ENCODE measurements at places on chromosomes 7 and 10.

GRCh38 chr7:4937411-4937810, 21.6 kb downstream of the MMD2 start:
- DNase-seq, result no peak

GRCh38 chr7:133530682-133531081, 277.8 kb downstream of the EXOC4 start:
- no peak for DNase-seq

- DNase-seq, result no peak
Observed at GRCh38 chr7:26664735-26665416, 199.5 kb downstream of the SKAP2 start.

GRCh38 chr10:47137311-47137851, 162.6 kb upstream of the GDF10 start:
- DNase-seq, result no peak

DNA sequence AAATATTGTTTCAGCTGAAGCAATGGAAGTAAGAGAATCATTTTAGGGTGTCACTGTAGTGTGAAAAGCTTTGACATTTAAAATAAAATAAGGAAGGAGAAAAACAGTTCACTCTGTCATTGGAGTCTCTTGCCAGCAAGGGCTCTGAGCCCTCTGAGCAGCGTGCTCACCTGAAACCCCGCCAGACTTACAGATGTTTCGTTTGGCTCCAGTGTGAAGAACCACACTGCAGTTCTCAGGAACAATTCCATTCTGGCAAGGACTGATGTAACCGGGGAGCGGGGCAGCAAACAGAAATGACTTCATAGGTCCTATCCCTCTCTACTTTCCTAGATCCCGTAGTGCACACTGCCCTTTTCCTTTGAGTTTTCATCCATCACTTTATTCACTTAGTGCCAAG, 164.3 kb downstream of the CELF2 start:
- DNase-seq, result no peak

All from RKO (cell line).